ENCODE measurements at places on chromosomes 6 and 20.
A peak's percentile ranks its signal among the peaks of the same experiment; 100 is the strongest.

- DNase-seq, result no peak
Measured at GRCh38 chr20:50425076-50425475, 85.1 kb upstream of the PTPN1 start.

GRCh38 chr20:6295867-6296256 lies 173.0 kb upstream of the FERMT1 start:
- no peak for DNase-seq

- no peak for DNase-seq
Measured at GRCh38 chr20:10060226-10060625, 25.4 kb downstream of the ANKEF1 start.

DNA sequence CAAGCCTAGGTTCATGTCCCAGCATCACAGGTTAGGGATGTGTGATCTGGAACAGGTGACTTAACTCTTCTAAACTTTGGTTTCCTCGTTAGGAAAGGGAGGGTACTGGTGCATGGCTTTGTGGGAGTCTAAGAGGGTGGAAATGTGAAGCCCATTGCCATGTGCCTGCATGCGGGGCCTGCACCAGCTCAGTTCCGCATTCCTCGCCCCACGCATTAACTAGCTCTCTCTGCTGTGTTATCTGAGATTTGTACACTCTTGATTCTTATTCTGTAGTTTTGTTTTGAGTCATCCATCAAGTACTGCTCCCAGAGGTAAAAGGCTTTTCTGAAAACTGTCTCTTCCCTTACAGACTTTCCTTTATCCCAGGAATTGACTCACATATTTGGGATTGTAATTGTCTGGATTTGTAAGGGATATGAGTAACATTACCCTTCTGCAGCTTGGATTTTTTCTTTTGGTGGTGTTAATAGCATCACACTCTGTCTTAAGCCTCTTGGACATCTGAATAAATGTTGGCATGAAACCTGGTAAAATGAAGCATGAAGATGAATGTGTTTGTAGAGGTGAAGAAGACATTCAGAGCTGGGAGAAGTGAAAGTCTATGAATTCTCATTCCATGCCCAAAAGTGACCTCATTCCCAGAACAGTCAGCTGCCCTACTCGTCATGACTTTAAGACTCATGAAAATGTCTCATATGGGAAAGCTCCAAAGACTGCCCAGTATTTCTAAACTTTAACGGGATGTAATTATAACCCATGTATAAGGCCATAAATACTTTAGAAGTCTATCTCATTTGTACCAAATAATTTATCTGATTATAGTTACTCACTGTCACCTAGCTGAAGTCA lies 357.3 kb downstream of the FOXA2 start:
- DNase-seq, result no peak

DNA sequence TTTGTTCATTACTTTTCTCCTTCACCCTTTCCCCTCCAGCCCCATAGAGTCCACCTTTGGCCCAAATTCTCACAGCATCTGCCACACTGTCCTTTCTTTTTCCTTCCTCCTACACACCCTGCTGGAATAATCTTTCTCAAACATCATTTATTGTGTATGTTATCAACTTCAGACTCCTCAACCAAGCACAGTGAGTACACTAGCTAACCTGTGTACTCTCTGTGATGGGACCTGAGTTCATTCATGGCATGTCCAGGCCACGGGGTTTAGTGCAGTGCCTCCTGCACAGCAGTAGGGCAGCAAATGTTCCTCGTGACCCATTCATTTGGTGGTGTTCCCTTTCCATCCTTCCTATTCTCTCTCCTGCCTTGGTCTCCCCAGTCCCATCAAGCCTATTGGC lies 7.1 kb upstream of the ARMC12 start:
- no peak for DNase-seq

DNA sequence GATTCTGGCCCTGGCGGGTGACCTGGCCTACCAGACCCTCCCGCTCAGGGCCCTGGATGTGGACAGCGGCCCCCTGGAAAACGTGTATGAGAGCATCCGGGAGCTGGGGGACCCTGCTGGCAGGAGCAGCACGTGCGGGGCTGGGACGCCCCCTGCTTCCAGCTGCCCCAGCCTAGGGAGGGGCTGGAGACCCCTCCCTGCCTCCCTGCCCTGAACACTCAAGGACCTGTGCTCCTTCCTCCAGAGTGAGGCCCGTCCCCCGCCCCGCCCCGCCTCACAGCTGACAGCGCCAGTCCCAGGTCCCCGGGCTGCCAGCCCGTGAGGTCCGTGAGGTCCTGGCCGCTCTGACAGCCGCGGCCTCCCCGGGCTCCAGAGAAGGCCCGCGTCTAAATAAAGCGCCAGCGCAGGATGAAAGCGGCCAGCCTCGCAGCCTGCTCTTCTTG lies 868 bp upstream of the SLC2A4RG start:
- DNase-seq, result peak; percentile 39

GRCh38 chr6:142848976-142849375 lies 96.0 kb downstream of the HIVEP2 start:
- DNase-seq, result no peak

GRCh38 chr20:45097485-45098102 lies 3.3 kb downstream of the KCNS1 start:
- DNase-seq, result peak; percentile 26

DNA sequence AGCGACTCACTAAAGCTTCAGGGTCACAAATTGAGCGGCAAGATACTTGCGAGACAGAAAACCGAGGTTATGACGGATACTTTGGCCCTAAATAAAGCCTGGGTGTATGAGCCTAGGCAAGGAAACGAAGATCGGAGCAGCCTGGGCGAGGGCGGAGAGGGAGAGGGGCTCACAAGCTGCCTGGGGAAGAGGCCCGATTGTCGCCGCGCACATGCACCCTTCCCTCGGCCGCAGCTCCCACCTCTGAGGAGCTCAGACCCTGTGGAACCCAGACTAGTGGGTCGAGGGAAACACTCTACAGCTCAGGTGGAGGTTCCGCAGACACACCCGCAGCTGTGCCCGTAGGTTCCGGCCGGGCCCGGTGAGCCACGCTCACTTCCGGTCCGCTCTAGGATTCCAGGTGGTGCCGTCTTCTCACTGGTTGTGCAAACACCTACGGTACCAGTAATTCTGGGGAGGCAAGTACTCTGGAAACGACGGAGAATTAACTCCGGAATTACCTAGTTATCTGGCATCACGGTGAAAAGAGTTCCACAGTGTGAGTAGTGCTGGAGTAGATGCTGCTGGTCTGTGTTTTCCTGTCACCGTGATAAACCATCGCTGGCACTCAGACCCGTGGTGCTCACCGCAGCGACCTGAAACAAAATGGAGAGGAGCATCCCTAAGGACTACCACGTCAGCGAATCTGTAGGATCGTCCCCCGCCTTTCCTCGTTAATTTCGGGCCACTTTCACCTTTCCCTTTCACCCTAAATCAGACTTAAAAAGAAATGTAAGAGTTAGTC lies 61.5 kb downstream of the GPX5 start:
- DNase-seq, result peak; percentile 63
